ENCODE measurements at places on chromosomes 4 and X.

DNA sequence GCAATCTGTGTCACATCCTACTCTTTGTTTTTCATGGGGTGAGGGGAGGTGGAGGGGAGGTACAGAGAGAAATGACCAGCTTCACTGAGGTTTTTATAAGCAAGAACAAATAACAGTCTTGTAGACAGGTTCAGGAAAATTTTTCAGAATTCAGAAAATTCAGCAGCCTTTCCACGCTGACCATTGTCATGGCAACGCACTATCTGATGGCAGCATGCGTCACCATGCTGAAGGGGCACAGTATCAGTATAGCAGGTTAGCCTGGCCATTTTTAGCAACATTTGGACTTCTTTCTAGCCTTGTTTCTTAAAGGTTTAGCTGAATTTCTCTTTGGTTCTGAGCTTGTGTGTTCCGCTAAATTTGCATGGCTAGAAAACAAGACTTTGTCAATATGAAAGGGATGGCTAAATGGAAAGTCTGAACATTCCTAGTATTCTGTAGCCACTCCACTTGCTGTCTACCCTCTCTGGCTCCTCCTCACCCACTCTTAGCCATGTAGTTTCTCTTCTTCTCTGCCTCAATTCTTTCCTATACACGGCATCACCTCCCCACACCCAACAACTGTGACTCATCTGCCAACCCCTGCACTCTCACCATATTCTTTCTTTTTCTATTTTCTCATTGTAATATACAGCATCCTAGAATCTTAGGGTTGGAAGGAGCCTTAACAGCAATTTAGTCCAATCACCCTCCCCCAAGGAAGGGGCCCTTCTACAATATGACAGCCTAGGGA lies 42.7 kb upstream of the CITED1 start:
- no peak for DNase-seq

DNA sequence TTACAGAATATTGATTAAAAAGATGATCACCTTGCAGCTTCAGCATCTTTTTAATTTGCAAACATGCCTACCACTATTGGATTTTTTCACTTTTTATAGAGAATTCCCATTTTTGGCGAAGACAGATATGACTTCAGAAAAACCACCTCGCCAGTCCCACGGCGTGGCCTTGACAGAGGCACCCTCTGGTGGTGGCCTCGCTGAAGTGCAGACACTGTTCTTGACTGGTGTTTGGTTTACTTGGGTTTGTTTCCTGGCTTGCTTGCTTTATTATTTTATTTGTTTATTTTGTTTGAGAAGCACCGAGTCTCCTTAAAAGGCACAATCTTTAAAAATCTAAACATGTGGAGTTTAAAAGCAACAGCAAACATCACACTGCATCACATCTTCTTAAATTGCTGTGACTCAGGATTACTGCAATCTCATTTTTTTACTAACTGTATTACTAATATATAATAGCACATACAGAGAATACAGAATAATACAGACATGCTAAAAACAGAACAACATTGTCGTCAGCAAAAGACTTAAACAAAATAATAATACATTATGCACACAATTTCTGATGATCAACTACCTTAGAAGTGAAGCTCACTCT lies 13.1 kb upstream of the AMTN start:
- peak; percentile 74 for DNase-seq

DNA sequence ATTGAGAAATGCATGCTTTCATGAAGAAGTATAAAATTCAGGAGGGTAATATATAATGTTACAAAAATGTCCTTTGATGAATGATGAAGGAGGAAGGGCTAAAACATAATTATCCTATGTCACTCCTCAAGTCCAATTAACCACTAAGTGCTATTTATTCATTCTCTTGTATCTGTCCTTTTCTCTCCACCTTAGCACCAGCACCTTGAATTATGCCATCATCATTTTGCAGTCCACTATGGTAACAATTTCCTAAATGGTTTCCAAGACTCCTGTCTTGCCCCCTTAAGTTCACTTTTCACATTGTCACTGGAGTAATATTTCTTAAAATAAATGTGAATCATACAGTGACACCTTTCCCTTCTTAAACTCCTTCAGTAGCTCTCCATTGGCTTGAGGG lies 756.3 kb downstream of the STPG2 start:
- DNase-seq, result no peak

GRCh38 chr4:18934197-18934596 lies 912.6 kb upstream of the LCORL start:
- DNase-seq, result no peak

GRCh38 chr4:47500776-47501175 lies 15.7 kb downstream of the ATP10D start:
- DNase-seq, result no peak

DNA sequence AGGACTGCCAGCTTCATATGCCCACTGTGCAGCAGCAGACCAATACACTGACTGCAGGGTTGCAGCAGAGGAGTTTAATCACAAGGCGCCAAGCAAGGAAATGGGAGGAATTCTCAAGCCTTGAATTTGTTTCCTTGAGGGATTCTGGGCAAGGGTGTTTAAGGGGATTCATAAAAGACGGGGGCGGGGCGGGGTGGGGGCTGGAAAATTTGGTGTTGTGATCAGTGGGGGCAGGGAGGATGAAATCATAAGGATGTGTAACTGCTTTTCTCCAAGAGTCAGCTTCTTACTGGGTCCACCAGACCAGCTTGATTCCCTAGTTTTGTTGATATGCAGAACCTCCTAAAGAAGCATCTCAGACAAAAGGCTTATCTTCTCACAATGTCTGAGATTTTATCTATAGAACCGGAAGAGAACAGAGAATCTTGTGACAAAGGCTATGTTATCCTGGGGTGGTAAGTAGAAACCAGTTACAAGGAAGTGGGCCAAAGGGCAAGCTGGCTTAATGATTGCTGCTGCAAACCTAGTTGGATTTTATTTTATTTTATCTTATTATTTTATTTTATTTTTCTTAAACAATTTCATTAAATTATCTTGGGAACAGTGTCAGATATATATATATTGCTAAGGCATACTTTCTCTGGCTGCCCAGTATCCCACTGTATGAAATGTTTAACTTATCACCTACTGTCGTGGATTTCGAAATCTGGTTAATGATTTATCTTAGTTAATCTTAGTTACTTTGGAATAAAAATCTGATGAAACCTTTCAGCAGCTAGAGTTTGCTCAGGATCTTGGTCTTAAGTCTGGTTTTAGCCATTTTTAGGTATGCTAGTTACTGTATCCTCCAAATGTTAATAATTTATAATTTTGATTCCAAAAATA lies 276.4 kb downstream of the RPA4 start:
- peak; percentile 2 for DNase-seq

GRCh38 chrX:105650986-105651385 lies 171.4 kb upstream of the NRK start:
- DNase-seq, result no peak

DNA sequence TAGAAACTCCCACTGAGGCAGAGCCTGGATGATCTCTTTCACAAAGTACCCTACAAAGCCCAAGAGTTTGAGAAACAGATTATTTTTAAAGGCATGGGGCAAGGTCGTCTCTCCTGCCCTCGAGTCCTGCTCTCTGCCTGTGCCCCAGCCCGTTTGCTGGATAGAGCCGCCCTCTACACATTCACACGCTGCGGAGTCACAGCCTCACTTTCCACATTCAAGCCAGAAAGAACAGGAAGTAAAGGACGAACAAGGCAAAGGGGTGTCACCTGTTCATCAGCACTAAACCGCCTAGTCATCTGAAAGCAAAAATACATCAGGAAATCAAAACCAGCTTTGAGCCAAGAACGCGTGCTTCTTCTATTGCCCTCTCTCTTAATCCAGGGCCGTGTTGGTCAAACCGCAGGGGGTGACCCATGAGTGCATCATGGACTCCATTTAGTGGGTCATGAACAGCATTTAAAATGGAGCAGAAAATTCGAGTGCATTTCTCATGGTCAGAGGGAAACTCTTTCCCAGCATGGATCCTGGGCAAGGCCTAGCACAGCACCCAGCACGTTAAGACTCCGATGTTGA lies 83.4 kb downstream of the PHKA2 start:
- no peak for DNase-seq

DNA sequence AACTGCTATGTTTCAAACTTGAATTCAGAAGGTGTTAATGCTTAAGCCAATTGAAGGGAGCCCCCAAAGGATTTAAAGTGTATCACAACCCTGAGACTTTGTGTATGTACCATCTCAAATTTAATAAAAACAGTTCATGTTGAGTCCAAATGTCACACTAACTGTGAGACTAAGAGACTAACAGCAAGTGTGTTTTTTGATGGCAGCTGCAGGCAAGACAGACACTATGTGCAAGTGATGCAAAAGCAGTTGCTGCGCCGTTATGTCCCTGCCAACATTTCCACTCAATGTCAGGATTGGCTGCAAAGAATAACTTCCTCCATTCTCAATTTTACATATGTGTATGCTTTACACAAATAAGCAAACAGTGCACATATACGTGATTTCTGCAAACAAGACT lies 594.6 kb downstream of the IL15 start:
- no peak for DNase-seq

DNA sequence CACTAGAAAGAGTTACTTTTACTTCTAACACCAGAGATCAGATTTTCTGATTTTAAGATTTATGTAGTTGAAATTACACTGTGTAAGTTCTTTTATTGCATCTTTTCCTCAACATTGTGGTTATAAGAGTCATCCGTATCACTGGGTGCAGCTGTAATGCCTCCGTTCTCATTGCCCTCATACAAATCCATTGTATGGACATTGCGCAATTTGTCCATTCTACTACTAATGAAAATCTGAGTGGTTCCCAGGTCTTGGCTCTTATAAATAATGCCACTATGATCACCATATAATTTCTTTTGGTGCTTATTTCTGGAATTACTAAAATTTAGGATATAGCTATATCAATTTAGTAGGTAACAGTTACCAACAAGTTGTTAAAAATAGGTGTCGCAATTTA lies 614.0 kb upstream of the GALNT7 start:
- no peak for DNase-seq

- no peak for DNase-seq
These were observed 30.6 kb upstream of the GTPBP6 start for GRCh38 chrX:349196-349595.

- no peak for DNase-seq
These were observed 273.1 kb downstream of the DCTD start for GRCh38 chr4:182643801-182644682.

DNA sequence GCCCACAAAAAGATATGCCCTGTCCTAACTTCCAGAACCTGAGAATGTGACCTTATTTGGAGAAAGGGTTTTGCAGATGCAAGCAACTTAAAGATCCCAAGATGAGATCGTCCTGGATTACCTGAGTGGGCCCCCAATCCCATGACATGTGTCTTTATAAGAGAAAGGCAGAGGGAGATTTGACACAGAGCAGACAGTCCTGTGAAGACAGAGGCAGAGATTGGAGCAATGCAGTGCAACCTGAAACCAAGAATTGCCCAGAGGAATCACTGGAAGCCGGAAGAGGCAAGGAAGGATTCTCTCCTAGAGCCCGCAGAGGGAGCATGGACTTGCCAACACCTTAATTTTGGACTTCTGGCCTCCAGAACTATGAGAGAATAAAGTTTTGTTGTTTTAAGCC lies 171.5 kb downstream of the SMIM20 start:
- no peak for DNase-seq

- no peak for DNase-seq
These were observed 5.1 kb downstream of the NUDT9 start for GRCh38 chr4:87427518-87427868.

GRCh38 chr4:169311643-169312365 lies 41.0 kb upstream of the SH3RF1 start:
- peak; percentile 51 for DNase-seq

DNA sequence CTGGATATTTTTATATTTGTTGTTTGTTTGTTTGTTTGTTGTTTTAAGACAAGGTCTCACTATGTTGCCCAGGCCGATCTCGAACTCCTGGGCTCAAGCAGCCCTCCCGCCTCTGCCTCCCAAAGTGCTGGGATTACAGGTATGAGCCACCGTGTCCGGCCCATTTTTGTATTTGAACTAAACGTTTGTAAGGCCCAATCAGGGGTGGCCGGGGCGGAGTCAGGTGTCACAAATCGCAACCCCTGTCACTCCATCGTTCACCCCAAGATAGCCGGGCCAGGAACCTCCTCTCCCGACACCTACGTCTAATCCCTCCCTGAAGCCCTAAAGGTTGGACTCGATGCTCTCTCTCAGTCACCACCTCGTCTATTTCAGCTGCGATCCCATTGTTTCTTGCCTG lies 722 bp upstream of the EFHC2 start:
- no peak for DNase-seq
